ENCODE measurements at places on chromosomes 3 and 15. TPM values are rescaled to one million over a fixed set of nuclear protein-coding genes. Genes with fewer than 3 reads are reported as not detected.
A peak's percentile ranks its signal among the peaks of the same experiment; 100 is the strongest.

Gene GSK3B
- 22.2 TPM for total RNA-seq

Gene PPIP5K1
- total RNA-seq = 17.4 TPM

- DNase-seq = no peak
Measured at GRCh38 chr3:42210726-42211125, 55.3 kb downstream of the CCK start.

GRCh38 chr3:127684871-127685707, 12.3 kb downstream of the ABTB1 start:
- no peak for DNase-seq

- DNase-seq = no peak
Measured at GRCh38 chr3:103965764-103966163, 1400.9 kb upstream of the ALCAM start.

- peak; percentile 2 for DNase-seq
Measured at GRCh38 chr3:162217647-162218046, 721.0 kb downstream of the OTOL1 start.
